Dermis blood vessel endothelial cell (primary cell): ENCODE measurements at places on chromosomes 5 and 9. TPM values are rescaled to one million over a fixed set of nuclear protein-coding genes. Genes with fewer than 3 reads are reported as not detected.

GRCh38 chr9:37301854-37302172, 120.7 kb upstream of the GRHPR start:
- no peak for DNase-seq

Gene PCDHGA6
- total RNA-seq: 2.2 TPM in 2 replicates

DNA sequence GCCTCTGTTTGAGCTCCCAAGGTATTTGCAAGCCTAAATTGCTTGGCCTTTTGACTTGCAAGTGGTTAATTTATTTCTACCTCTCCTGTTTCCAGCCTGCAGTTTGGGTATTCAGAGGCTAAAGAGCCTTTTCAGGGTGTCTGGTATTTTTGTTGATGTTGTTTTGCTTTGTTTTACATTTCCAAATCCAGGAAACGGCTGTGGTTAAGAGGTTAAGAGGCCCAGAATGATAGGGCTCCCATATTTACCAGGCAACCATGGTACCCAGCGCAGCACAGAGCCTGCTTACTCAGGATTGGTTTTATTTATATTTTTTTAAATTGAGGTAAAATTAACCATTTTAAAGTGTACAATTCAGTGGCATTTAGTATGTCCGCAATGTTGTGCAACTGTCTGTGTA, 92.1 kb downstream of the PDZD2 start:
- no peak for DNase-seq

DNA sequence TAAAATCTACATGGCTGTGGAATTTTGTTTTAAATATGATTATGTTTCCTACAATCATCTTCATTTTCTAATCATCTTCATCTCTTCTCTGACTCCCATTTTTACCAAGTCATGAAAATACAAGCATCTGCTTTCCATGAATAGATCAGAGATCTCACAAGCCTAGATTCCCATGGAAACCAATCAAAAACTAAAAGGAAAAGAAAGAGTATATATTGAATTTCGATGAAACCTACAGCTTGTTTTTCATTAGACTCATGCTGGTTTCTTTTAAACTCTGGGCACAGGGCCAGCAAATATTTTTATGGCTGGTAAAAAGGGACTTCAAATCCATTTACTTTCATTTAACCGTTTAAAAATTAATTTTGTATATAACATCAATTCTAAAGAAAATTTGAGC, 51.2 kb downstream of the INVS start:
- DNase-seq: peak; percentile 27

Gene ACOT12
- total RNA-seq: 0.37 TPM in 1 of 2 replicates, not detected in the other

GRCh38 chr5:92887254-92887653, 693.8 kb downstream of the NR2F1-AS1 start:
- no peak for DNase-seq

- no peak for DNase-seq
Observed at GRCh38 chr9:22105005-22105722, 96.1 kb upstream of the CDKN2B start.

Gene INSYN2B
- total RNA-seq: 2.9 and 5.3 TPM in 2 replicates

DNA sequence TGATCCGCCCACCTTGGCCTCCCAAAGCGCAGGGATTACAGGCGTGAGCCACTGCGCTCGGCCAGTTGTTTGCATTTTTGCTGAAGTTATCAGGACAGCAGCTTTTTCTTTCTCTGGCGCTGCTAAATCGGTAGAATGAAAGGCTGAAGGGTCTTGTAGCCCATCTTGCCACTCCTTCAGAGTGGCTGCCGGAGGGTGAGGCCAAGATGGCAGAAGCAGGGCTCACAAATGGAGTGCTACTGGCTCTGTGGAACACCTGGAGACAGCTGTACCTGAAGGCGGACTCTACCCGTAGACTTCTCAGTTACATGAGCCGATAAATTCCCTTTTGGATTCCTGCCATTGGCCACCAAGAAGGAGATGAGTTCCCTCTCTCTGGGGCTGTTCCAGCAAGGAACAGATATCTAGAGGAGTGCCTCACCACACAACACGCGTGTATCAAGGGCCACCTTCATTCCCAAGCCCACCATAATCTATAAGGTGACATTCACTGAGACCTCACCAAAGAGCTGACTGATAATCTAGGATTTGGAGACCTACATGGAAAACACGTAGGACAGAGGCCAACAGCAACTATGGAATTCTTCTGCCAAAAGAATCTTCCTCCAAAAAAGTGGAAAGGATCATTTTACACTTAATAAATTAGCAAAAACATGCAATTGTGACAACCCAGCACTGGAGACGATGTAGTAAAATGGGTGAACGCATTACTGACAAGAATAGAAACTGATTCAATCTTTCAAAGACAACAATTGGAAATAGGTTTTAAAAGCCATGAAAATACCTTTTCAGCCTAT, 21.8 kb downstream of the STK10 start:
- no peak for DNase-seq

Gene RANBP6
- total RNA-seq: 40.7 and 42.6 TPM in 2 replicates

Gene PDE6A
- 0.05 TPM in 1 of 2 replicates, not detected in the other for total RNA-seq

- DNase-seq: peak; percentile 57
Observed at GRCh38 chr5:68382640-68383039, 167.1 kb downstream of the PIK3R1 start.

- no peak for DNase-seq
Observed at GRCh38 chr5:159838551-159839222, 77.6 kb upstream of the ADRA1B start.

- DNase-seq: no peak
Observed at GRCh38 chr5:116076496-116076895, 8.3 kb upstream of the COMMD10 start.

DNA sequence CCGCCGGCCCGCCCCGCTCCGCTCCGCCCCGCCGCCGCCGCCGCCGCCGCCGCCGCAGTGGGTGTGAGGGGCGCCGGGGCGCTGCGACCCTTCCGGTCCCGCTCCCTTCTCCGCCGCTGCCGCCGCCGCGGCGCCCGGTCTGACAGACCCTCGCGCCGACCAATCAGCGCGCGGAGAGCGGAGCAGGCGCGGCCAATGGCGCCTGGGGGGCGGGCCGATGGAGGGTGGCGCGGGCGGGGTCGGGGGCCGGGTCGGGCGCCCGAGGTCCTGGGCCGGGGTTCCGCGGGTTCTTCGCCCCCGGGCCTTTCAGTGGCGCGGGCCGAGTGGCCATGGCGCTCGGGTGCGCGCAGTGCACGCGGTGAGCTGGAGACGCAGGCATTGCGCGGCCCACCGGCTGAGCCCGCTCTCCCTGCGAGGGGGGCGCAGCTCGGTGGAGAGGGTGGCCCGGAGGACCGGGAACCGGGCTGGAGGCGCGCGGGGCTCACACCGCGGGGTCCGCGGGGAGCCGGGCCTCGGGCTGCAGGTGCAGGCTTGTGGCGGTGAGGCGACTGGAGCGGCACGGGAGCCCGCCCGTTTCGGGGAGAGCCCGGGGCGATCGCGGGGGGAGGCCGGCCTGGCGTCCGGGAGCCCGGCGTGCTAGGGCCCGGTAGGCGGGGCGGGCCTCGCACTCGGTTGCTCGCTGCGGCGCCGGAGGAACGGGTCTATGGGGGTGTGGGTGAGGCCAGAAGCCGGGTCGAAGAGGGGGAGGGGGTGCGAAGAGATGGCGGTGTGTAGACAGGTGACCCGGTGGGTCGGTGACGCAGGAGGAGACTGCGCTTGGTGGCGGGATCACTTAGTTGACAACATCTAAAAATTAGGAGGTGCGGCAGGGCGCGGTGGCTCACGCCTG, at the start of gene MAPK9:
MAPK9 (minus strand) TSS at position 141 of the 889 bp plus-strand sequence. CDS start 11,522 bp downstream, outside the sequence.
- peak; percentile 85 for DNase-seq

- no peak for DNase-seq
Observed at GRCh38 chr5:56725711-56726411, 89.5 kb upstream of the MAP3K1 start.

DNA sequence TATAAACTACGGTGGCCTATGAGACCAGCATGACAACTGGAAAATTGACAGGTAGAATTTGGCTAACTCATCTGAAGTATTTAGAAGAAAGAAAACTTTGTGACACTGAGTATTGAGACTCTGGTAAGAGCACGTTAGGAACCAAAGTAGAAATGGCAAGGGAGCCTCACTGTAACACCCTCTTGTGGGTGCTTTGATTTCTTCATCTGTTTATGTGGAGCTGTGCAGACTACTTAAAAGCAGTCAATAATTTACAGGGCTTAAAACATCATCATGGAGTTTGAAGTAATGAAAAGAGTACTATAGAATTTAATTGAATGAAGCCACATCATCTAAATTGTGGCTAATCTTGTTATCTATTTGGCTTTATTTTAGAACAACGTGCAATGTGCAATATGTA, 414.2 kb downstream of the CCDC171 start:
- no peak for DNase-seq

Gene CBY3
- total RNA-seq: not detected in 2 replicates

GRCh38 chr5:118578093-118578492, 410.3 kb downstream of the DTWD2 start:
- no peak for DNase-seq

Gene DIRAS2
- 0.34 and 1.0 TPM in 2 replicates for total RNA-seq

- DNase-seq: no peak
Observed at GRCh38 chr5:33639474-33639873, 198.7 kb downstream of the TARS1 start.

DNA sequence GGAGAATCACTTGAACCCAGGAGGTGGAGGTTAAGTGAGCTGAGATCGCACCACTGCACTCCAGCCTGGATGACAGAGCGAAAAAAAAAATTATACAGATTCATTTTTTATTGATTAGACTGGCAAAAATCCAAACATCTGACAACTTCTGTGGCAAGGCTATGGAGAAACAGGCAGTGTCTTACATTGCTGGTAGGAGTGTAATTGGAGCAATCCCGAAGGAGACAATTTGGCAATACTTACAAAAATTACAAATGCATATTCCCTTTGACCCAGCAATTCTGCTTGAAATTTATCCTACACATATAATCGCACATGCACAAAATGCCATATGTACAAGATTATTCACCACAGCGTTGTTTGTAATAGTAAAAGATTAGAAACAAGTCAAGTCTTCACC, 86.8 kb downstream of the MAPKAP1 start:
- DNase-seq: no peak

Gene MZB1
- total RNA-seq: 0.14 TPM in 1 of 2 replicates, not detected in the other

DNA sequence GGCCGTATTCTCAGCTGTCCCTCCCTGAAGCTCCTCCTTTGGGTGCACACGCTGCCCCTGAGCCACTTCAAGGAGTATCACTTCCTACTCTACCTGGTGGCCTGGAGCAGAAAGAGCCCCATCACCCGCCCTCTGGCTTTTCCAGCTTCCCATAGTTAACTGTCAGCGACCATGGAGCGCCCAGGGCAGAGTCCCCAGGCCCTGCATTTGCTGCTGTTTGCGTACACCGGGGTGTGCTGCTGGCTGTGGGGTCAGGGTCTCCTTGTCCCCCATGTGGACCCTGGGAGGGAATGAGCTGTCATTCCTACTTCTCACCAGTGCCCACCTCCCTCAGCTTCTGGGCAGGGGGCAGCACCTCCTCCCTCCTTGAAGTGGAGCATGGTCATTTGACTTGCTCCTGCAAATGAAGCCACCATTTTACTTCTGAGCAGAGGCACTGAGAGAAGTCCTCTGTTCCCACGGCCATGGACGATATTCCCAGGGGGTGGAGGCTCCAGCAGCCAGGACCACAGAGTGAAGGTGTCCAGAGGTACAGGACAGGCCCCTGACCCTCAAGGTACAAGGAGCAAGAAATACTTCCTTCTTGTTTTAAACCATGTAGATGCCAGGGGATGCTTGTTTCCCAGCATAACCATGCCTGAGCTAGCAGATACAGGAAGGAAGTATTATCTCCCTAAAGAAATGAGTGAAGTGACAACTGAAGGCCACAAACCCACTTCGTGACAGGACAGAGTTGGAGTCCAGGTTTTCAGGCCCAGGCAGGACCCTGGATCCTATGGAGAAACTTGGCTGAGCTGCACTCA, 40.6 kb upstream of the COL5A1 start:
- no peak for DNase-seq

- no peak for DNase-seq
Observed at GRCh38 chr9:75051285-75051684, 23.2 kb upstream of the CARNMT1 start.

GRCh38 chr9:93099551-93100275, 3.7 kb downstream of the CARD19 start:
- no peak for DNase-seq

DNA sequence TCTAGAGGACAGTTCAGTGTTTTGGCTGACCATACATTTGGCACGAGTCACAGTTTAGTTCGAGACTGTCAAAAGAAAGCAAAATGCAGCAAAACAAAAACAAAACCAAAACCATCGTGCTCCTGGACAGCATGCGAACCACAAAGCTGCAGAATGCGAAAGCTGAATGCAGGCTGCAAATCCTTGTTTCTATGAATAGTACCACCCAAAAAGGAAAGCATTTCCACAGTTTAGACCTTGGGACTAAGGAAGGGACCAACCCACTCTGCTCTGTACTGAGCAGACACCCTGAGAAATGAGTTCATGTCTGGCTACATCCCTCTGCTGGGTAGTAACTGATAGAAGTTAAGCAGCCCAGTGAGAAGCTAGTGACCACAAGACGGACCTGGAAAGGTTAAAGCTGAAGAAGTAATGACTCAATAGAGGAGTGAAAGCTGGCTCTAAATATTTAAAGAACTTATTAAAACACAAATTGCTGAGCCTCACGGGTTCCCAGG, 3.9 kb downstream of the GCNT4 start:
- DNase-seq: no peak

- peak; percentile 76 for DNase-seq
Observed at GRCh38 chr5:153678617-153679329, 188.3 kb downstream of the GRIA1 start.

- DNase-seq: no peak
Observed at GRCh38 chr5:83118471-83118870, 41.1 kb downstream of the XRCC4 start.

GRCh38 chr5:133108481-133108921, 56.7 kb downstream of the HSPA4 start:
- DNase-seq: no peak

Gene PPP3R2
- total RNA-seq: not detected in 2 replicates

DNA sequence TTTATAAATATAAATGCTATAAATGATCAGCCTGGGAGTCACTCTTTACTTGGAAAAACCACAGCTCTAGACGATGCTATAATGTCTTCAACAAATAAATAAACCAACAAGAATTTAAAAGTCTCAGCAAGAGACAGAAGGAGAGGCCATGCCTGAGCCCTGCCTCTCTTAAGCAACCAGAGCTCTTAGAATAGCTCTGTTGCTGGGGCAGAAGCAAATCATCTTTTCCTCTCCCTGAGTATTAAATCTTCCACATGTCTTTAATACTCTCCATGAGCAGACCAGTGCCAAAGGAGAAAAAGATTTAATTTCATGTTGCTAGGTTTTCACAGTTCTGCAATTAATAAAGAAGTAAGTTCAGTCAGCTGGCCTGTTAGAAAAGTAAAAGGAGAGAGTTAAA, 408.0 kb upstream of the SLC30A5 start:
- DNase-seq: no peak

DNA sequence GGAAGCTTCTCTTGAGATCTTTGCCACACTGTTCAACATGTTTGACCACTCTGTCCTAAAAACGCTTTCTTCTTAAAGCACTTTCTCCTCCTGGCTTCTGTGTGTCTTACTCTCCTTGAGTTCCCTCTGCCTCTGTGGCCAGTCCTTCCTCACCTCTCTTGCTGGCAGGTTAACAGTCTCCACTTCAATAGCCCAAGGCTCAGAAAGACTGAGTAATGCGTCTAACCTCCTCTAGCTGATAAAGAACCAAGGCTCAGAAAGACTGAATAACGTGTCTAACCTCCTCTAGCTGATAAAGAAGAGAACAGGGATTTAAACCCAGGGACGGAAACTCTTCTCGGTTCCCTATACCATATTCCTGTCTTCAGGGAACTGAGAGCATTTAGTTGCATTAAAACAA, 205.2 kb downstream of the AOPEP start:
- no peak for DNase-seq

Gene DIMT1
- 51.4 and 83.0 TPM in 2 replicates for total RNA-seq
